ENCODE measurements at places on chromosomes 5 and 9.
A peak's percentile ranks its signal among the peaks of the same experiment; 100 is the strongest.

DNA sequence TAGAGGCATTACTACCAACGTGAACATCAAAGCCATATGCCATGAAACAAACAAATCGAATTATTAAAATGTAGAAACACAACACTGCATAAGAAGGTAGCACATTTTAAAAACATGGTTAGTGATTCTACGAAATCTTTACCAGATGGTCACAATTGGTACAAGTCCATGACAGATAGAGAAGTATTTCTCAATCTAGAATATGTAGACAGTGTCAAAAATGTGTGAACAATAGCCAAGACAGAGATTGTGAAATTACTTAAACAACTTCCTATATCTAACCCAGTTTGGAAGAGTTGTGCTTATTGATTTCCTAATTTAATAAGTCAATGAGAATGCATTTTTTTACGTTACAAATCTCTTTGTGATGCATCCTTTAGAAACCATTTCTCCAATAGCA, 1121.6 kb downstream of the MAT2B start:
- no peak for DNase-seq

DNA sequence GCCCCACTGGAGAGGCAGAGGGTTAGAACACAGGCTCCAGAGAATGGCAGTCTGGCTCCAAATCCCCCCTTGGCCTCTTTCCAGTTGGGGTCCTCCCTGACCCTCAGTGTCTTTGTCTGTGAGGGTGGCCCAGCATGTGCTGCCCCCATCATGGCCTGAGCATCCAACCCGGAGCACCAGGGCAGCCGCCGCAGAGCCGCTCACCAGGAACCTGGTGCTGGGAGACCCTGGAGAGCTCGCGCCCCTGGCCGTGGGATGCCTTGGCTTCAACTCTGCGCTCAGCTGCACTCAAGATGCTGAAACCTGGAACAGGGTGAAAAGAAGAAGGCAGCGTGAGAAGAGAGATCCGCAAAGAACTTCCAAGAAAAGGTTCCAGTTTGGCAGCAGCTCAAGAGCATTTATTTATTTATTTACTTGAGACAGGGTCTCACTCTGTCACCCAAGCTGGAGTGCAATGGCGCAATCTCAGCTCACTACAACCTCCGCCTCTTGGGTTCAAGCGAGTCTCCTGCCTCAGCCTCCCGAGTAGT, 3.8 kb downstream of the CCDC187 start:
- no peak for DNase-seq

GRCh38 chr5:60379907-60380306, 320.1 kb downstream of the DEPDC1B start:
- DNase-seq = no peak

- no peak for DNase-seq
Observed at GRCh38 chr5:17314907-17315471, 97.6 kb downstream of the BASP1 start.

DNA sequence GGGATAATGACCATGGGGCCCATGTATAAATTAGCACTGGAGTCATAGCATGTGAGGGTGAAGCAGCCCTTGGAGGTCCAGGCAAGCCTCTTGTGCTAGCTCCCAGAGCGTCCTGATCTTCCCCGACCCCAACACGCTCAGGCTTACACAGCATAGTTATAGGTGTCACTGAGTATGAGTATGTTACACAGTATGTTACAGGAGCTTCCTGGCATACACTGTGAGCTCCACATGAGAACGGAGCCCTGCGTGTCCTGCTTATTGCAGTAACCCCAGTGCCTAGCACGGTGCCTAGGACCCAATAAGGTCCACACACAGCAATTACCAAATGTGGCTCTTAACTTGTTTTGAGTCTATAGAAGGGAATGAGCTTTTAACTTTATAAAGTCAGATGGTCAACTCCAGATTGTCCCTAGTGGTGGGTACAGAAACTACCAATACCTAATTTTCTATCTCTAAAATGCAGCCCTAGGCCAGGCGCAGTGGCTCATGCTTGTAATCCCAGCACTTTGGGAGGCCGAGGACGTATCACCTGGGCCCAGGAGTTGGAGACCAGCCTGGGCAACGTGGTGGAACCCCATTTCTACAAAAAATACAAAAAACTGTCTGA, 64.1 kb downstream of the PLAC8L1 start:
- no peak for DNase-seq

- no peak for DNase-seq
Observed at GRCh38 chr5:83895860-83896259, 175.2 kb upstream of the HAPLN1 start.

DNA sequence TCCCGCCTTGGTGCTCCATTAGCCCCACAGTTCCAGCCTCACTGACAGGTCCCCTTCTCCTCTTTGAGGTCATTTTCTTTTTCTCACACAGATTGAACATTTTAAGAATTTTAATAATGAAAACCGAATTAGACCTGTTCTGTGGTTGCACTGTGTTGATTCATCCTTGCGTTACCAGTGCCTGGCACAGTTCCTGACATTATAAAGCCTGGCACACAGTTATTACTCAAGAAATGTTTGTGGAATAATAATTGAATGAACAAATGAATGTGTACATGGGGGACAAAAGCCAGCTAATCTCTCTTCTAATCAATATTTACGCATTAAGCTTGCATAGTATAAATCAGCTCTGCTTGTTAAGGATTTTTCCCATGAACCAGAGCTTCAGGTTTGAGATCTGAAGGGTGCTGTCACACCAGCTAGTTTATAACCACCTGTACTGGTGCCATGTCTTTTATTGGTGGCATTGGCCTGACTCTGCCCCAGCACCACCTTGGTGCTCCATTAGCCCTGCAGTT, 80.0 kb downstream of the SV2C start:
- no peak for DNase-seq

- DNase-seq = no peak
Observed at GRCh38 chr5:92504346-92504745, 1076.7 kb downstream of the NR2F1-AS1 start.

DNA sequence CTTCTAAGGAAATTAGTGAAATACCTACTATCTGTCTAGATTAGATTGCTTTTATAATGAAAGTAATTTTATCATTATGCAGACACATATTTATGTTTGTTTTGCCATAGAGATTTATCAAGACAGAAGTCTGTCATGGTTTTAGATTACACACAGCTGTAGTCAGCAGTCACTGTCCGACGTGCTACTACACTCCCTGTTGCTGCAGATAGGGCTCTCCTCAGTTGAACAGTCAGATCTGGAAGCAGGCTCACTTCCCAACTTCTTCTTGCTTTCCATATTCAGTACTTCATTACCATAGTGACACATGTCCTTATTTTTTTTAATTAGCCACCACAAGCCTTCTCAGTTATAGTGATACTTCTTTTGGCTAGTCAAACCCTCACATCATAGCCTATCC, 329.9 kb upstream of the ITGA1 start:
- no peak for DNase-seq

- peak; percentile 99 for DNase-seq
Observed at GRCh38 chr5:146446861-146447733, at the start of gene TCERG1. TCERG1 (plus strand) TSS chr5:146447333; CDS start chr5:146447350, 17 bp downstream.

DNA sequence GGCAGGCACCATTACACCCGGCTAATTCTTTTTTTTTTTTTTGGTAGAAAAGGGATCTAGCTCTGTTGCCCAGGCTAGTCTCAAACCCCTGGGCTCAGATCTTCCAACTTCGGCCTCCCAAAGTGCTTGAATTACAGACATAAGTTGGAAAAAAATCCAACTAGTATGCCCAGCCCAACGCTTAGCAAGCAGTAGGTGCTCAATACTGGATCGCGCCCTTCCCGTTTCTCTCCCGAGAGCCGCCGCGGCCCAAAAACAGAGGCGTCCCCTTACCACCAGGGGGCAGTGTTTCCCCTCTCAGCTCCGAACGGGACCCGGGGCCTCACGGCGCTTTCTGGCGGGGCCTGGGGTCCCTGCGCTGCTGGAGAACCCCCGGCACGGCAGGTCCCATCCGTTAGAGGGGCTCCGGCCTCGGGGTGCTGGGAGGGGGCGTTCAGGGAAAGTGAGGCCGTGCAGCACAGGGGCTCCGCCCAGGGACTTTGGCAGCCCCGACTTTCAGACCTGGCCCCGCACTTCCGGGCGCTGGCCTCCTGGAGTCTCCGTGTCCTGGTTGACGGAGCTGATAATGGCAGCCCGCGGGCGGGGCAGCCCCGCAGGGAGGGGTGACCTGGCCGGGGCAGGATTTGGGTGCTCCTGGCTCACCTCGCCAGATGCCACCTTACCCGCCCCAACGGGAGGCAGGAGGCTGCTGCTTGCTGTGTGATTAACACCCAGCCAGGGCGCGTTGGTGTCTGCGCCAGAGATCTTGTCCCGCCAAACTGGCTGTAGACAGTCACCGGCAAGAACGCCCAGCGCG, 15.2 kb downstream of the PTGES start:
- peak; percentile 78 for DNase-seq

Measured in CD4-positive, alpha-beta T cell treated with Interleukin-15 for 1 hour (primary cell).